Thoracic aorta (tissue), 2 donors: ENCODE measurements at places on chromosomes 13 and 19.

DNA sequence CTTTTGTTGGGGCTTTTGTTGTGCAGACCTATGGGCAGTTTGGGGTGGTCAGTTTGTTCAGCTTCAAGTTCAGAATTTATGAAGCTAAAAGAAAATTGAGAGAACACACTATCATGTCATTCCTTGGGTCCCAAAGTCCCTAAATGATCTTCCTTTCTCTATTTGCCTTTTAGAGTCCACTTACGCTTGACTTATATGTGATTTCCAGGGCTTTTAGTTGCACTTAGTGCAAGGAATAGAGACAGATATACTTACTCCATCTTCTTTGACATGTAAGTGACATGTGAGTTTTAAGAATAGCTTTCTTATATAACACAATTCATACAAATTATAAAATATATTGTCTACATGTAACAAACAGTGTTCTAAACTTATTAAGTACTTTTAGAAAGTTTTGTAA lies 660.1 kb upstream of the SLITRK1 start:
- DNase-seq = no peak

DNA sequence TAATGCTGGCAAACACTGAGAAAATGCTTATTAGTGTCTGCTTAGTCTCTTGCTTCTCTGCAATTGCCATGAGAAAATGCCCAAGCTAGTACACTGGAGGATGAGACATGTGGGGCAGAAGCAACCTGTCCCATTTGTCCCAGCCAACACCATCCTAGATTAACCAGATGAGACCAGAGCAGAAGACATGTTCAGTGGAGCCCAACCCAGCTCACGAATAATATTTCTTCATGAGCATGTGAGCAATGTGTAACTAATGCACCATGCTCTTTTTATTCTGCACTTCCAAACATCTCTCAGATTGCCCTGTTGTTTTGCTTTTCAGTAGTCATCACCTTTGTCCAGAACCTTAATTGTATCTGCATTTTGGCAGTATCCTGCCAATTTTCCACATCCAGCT lies 21.4 kb downstream of the KL start:
- no peak for DNase-seq

- DNase-seq = no peak
Observed at GRCh38 chr19:41555748-41556147, 20.2 kb upstream of the CEACAM21 start.

DNA sequence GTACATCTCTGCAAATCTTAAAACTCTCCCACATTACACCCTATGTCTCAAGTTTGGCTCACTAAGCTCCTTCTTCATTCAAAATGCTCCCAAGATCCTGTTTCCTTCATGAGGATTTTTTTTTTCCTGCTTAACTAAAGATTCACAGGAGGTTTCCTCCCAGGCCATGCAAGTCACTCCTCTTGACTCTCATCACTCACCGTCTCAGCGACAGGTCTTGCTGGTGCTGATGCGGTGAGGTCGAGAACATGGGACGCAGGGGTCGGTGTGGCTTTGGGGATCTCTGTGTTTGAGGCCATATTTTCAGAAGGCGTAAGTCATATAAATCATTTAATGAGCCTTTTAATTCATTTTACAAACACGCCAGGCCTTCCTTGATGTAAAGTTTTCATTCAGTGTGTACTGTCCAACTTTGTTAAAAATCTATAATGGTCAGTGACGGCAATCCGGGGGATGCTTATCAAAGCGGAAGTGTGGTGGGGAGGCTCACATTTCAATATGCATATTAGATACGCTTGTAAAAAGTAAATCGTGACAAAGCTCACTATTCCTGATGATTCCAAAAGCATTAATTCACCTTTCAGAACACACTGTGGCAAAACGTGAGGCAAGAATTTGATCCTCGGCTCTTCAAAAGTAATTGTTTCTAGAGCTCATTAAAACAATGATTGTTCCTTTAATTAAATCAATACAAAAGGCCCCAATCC lies 20.4 kb downstream of the EFNB2 start:
- no peak for DNase-seq

DNA sequence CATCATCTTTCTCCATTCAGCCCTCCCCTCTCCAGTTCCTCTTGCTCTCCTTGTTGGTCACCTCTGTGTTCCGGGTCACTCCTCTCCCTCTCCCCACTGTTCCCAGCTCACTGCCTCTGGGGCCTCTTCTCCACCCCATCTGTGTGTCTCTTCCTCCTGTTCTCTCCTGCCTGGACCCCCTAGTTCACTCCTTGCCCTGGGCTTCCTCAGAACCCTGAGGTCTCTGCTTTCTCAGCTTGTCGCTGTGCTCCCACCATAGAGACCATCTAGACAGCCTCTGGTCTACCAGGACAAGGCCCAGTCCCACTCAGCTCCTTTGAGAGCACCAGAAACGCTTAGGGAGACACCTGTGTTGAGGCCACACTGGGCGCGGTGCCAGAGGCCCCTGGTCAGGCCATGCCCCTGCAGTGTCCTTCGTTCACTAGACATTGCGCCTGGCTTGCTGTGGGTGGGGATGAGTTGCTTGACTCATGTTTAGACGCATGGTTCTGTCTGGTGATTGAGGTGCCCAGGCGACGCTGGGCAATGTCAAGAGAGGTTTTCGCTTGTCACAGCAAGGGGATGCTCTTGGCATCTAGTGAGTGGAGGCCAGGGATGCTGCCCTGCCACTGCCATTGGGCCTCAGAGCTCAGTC lies 4.8 kb downstream of the LENG9 start:
- DNase-seq = no peak

DNA sequence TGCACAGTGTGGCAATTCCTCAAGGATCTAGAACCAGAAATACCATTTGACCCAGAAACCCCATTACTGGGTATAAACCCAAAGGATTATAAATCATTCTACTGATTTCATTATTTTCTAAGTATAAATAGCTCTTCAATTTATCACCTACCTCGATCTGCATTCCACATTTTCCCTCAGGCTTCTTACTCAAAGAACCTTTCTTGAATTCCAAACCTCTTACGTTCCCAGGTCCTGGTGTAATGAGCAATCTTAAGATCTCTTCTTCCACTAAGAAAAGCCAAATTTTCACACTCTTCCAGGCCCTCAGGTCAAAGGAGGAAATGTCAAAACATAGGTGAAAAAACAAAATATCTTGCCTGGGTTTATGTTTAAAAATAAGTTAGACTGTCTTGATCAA lies 237.3 kb upstream of the GPC6 start:
- DNase-seq = no peak

DNA sequence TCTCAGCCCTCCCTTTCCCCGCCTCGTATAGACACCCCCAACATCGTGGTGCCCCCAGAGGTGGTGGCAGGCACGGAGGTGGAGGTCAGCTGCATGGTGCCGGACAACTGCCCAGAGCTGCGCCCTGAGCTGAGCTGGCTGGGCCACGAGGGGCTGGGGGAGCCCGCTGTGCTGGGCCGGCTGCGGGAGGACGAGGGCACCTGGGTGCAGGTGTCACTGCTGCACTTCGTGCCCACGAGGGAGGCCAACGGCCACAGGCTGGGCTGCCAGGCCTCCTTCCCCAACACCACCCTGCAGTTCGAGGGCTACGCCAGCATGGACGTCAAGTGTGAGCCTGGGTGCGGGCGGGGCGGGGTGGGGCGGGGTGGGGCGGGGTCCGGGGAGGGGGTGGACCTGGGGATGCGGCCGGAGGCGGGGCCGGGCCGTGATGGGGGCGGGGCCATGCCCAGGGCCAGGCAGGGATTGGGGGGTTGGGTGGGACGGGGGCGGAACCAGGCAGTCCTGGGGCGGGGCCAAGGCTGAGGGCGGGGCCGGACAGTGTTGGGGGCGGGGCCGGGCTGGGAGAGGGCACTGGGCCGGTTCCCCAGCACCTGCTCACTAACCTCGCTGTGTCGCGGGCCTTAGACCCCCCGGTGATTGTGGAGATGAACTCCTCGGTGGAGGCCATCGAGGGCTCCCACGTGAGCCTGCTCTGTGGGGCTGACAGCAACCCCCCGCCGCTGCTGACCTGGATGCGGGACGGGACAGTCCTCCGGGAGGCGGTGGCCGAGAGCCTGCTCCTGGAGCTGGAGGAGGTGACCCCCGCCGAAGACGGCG lies 7.8 kb downstream of the MAG start:
- DNase-seq = no peak

DNA sequence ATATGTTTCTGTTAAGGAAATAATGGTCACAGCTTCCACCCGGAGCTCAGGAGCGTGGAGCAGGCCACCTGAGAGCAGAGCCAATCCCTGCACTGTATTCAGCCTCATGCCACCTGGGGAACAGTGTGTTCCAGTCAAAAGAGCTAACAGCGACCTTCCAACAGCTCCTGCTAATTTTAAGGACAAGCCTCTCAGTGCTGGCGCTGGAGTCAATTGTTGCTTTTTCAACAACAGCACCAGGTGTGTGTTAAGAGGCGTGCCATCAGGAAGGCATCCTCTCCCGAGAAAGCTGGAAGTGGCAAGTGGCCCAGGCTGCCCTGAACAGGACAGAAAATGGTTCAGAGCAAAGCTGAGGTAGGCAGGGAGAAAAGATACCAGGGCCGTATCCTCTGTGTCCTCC lies 102.0 kb downstream of the CACNA1A start:
- DNase-seq = no peak

- DNase-seq = no peak
Observed at GRCh38 chr13:42409075-42409474, 137.1 kb downstream of the AKAP11 start.

GRCh38 chr13:47437406-47437805 lies 540.6 kb upstream of the HTR2A start:
- no peak for DNase-seq

- DNase-seq = no peak
Observed at GRCh38 chr19:3370728-3371591, 4.6 kb downstream of the NFIC start.

GRCh38 chr13:21971662-21972621 lies 301.1 kb downstream of the FGF9 start:
- DNase-seq = no peak

- DNase-seq = no peak
Observed at GRCh38 chr19:36030264-36031148, 2.2 kb downstream of the CLIP3 start.

GRCh38 chr13:62033934-62034333 lies 618.3 kb upstream of the PCDH20 start:
- no peak for DNase-seq

DNA sequence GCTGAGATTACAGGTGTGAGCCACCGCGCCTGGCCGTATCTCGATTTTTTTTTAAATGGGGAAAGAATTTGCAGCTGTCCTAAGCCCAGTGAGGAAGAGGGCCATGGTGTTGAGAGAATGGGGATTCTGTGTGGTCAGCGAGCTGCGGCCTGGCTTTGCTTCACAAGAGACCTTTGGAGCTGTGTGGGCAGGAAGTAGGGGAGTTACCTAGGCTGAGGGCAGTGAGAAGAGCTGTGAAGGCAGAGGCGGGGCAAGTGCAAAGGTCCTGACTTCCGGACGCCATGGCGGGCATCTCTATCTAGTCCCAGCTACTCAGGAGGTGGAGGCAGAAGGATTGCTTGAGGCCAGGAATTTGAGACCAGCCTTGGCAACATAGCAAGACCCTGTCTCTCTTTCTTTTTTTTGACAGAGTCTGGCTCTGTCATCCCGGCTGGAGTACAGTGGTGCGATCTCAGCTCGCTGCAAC lies 4.9 kb downstream of the AP2A1 start:
- no peak for DNase-seq

GRCh38 chr19:5558101-5558621 lies 9.6 kb downstream of the TINCR start:
- no peak for DNase-seq

GRCh38 chr19:5080030-5080654 lies 111.2 kb downstream of the KDM4B start:
- DNase-seq = no peak

DNA sequence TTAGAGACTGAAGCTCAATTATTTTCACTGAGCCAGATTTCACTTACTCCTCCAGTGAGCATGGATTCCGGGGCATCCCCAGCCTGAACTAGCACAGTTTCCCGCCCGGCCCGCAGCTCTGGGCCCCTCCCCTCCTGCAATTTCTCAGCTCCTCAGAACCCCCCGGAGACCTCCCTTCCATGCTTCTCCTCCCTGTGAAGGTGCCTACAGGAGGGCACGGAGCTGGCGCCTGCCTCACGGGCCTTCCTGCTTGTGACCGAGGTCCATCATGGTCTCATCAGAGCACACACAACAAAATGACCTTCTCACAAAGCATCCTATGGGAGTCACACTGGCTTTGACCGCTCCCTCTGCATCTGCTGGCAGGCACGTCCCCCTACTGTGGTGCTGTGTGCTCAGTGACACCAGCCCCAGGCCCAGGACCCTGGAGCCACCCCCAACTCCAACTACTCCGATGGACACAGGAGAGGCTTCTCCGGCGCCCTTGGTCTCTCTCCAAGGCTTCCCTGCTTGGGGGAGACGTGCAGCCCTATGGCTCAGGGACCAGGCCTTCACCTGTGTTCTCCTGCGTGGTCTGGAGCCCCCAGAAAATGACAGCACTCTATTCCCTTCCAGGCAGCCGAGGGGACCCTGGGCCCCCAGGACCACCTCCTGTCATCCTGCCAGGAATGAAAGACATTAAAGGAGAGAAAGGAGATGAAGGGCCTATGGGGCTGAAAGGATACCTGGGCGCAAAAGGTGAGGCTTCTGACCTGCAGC lies 77.1 kb downstream of the RAB20 start:
- no peak for DNase-seq

GRCh38 chr13:20024702-20025101 lies 66.2 kb downstream of the ZMYM2 start:
- no peak for DNase-seq

DNA sequence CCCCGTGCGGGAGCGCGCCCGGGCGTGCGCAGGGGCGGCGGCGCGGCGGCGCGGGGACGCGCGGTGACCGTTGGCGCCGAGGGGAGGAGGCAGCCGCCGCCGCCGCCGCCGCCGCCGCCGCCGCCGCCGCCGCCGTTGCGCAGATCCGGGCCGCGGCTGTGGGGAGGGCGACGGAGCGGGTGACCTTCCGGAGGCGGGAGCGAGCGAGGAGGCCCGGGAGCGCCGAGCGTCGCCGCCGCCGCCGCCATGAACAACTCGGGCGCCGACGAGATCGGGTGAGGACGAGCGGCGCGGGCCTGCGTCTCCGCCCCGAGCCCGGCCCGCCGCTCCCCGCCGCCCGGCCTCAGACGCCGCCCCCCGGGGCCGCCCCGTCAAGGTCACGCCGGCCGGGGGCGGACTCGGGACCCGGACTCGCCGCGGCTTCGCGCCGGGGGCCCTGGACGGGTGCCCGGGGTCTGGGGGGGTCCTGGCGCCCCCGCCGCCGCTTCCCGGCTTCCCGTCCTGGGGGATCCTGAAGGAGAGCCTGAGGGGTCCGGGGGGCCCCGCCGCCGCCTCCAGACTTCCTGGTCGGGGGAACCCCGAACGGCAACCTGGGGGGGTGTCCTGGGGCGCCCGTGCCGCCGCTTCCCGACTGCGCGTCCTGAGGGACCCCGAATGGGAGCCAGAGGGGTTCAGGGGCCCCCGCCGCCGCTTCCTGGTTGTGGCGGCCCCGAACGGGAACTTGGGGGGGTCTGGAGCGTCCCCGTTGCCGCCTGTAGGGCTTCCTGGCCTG lies at the start of gene DAZAP1:
DAZAP1 (plus strand) TSS at position 59 of the 772 bp plus-strand sequence; CDS start at position 247, 188 bp downstream.
- DNase-seq = no peak
